ENCODE measurements at places on chromosomes 11 and 22.

GRCh38 chr22:30649430-30650007 lies 13.9 kb downstream of the SLC35E4 start:
- DNase-seq: peak; percentile 86

- DNase-seq: peak; percentile 26
Measured at GRCh38 chr11:16604794-16605388, 133.6 kb upstream of the C11orf58 start.

- DNase-seq: no peak
Measured at GRCh38 chr11:128492903-128493569, 94.3 kb downstream of the ETS1 start.

- no peak for DNase-seq
Measured at GRCh38 chr11:63534895-63535461, 1.6 kb upstream of the PLAAT4 start.

- DNase-seq: peak; percentile 45
Measured at GRCh38 chr22:39703928-39704639, 133.5 kb downstream of the CACNA1I start.

GRCh38 chr22:21858025-21858764 lies 9.2 kb downstream of the MAPK1 start:
- no peak for DNase-seq

GRCh38 chr11:103550811-103551210 lies 441.6 kb downstream of the DYNC2H1 start:
- DNase-seq: no peak

- DNase-seq: peak; percentile 70
Measured at GRCh38 chr22:30324014-30324730, 2.6 kb downstream of the TBC1D10A start.

GRCh38 chr11:35780951-35781860 lies 118.6 kb downstream of the TRIM44 start:
- DNase-seq: peak; percentile 53

GRCh38 chr11:133955945-133956421 lies 785 bp downstream of the IGSF9B start:
- no peak for DNase-seq

DNA sequence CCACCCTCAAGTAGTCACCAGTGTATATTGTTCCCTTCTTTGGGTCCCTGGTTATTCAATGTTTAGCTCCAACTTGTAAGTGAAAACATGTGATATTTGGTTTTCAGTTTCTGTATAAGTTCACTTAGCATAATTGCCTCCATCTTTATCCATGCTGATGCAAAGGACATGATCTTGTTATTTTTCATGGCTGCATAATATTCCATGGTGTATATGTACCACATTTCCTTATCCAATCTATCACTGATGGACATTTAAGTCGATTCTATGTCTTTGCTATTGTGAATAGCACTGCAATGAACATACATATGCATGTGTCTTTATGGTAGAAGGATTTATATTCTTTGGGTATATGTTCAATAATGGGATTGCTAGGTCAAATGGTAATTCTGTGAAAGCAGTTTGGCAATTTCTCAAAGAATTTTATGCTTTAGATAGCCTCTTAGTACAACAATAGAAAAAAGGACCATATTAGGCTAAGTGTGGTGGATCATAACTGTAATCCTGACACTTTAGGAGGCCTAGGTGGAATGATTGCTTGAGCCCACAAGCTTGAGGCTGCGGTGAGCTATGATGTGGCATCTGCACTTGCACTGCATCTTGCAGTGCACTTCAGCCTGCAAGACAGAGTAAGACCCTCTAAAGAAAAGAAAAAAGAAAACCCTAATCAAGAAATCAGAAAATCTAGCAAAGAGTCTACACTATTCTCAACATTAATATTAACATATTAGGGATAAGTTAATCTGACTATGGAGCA lies 468.5 kb upstream of the FAT3 start:
- no peak for DNase-seq

GRCh38 chr22:34111210-34111824 lies 191.0 kb upstream of the LARGE1 start:
- no peak for DNase-seq

Data from astrocyte (in vitro differentiated cells and primary cell).